ENCODE measurements at places on chromosomes 12 and 14.

- DNase-seq = no peak
Measured at GRCh38 chr12:46783871-46784270, 41.9 kb downstream of the SLC38A4 start.

- no peak for DNase-seq
Measured at GRCh38 chr12:862303-862911, 87.1 kb downstream of the RAD52 start.

GRCh38 chr12:131118371-131118770, 164.7 kb downstream of the ADGRD1 start:
- no peak for DNase-seq

DNA sequence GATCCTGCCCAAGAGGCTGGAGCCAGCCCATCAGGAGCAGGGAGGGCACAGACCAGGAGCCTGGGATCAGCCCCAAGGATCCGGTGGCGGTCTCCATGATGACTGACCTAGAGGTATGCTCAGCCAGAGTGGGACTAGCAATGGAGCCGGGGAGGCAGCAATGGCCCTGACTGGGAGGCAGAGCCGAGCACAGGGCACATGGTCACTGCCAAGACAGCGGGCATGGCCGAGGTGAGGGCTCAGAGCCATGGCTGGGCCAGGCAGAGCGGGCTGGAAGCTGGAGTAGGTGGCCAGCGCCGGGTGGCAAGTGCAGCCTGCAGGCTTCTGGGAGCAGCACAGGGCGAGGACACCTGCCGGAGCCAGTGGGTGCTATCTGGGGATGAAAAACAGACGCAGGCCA, 259.3 kb downstream of the BCL11B start:
- no peak for DNase-seq

- no peak for DNase-seq
Measured at GRCh38 chr14:100532154-100532861, 54.9 kb downstream of the BEGAIN start.

GRCh38 chr12:100964028-100964427, 169.5 kb downstream of the ANO4 start:
- peak; percentile 7 for DNase-seq

GRCh38 chr12:104652358-104652757, 195.6 kb downstream of the CHST11 start:
- no peak for DNase-seq

GRCh38 chr14:71448431-71449315, 483.6 kb upstream of the RGS6 start:
- no peak for DNase-seq

GRCh38 chr12:63944034-63944579, 99.6 kb downstream of the SRGAP1 start:
- no peak for DNase-seq

- no peak for DNase-seq
Measured at GRCh38 chr12:9698681-9699080, 29.2 kb downstream of the CLEC2D start.

- DNase-seq = no peak
Measured at GRCh38 chr12:90181216-90181615, 472.6 kb upstream of the ATP2B1 start.

GRCh38 chr12:28083840-28084678, 106.2 kb upstream of the CCDC91 start:
- no peak for DNase-seq

- no peak for DNase-seq
Measured at GRCh38 chr14:48247977-48248376, 572.6 kb upstream of the MDGA2 start.

GRCh38 chr12:30145684-30146032, 361.9 kb upstream of the TMTC1 start:
- no peak for DNase-seq

GRCh38 chr14:33596211-33597080, 354.4 kb downstream of the EGLN3 start:
- peak; percentile 76 for DNase-seq

DNA sequence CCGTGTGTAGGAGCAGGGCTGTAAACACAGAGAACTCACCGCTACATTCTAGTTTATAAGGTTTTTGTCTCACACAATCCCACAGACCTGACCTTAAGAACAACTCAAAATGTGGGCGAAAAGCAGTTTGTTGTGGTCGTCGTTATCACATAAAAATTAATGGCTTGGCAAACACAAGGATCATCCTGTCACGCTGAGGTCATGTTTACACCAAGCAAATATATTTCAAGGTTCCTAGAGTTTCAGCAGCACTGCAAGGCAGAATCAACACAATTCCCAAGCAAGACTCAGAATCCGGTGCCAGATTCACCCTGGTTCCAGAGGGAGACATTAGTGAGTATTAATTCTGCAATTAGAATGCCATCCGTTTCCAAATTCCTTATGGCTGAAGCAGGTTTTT, 30.1 kb upstream of the MAP1LC3B2 start:
- peak; percentile 53 for DNase-seq

- peak; percentile 5 for DNase-seq
Measured at GRCh38 chr14:46279776-46280175, 371.8 kb downstream of the RPL10L start.

- DNase-seq = no peak
Measured at GRCh38 chr14:104135904-104136471, 2.4 kb upstream of the KIF26A start.

GRCh38 chr12:31843398-31844095, 114.7 kb upstream of the AMN1 start:
- no peak for DNase-seq

GRCh38 chr14:49194067-49194466, 392.1 kb downstream of the RPS29 start:
- DNase-seq = no peak

- DNase-seq = no peak
Measured at GRCh38 chr14:98951521-98952152, 320.4 kb downstream of the BCL11B start.

DNA sequence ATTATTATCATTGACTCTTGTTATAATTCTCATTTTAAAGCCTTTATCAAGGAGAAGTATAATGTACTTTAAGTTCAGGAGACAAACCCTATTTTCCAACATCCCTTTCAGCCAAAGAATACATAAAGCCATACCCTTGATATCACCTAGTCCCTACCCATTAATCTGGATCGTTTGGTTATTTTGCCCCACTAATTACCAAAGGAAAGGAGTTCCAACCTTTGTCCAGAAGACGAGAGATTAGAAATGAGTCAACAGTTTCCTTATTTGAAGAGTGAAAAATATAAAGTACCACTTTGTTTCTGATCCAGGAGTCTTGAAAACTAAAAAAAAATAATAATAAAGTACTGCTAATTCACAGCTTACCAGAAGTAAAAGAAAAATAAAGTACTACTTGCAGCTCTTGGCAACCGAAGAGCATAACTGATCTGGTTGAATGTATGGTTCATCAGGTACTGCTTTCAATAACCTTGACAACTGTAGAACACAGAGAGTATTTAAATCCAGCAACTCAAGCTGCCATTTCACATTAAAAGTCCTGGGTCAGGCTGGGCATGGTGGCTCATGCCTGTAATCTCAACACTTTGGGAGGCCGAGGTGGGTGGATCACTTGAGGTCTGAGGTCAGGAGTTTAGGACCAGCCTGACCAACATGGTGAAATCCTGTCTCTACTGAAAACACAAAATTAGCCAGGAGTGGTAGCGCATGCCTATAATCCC, 33.7 kb downstream of the LIMA1 start:
- DNase-seq = no peak

- DNase-seq = peak; percentile 14
Measured at GRCh38 chr12:62711631-62712241, 223.2 kb downstream of the PPM1H start.

GRCh38 chr12:127240249-127240929, 1026.6 kb upstream of the TMEM132C start:
- no peak for DNase-seq

GRCh38 chr12:6312529-6313325, 2.2 kb downstream of the PLEKHG6 start:
- DNase-seq = peak; percentile 63

DNA sequence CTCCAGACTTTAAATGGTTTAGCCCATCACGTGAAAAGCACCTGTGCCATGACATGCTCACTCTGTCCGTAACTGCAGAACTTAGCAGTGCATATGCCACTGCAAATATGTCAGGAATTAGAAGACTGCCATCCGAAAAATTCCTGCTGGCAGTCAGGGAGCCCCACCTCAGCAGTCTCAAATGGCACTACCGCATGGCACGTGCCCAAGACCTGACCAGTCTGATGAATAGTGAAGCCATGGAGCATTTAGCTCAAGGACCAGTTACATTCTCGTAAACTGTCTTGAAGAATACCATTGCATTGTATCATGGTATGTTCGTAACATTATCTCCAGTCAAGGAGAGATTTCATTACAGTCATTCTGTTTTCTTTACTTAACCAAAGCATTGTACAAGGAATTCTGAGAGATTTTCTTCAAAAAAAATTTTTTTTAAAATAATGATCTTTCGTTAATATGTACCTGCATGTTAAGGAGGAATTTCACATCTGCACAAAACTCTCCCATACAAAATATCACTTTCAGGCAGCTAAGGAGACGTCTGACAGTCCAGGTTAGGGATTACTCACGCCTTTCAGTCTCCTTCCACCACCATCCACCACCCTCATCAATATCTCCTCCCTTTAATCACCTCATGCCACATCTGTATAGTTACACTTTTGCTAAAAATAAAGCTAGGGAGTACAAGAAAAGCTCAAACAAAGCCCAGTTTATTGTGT, 138.5 kb downstream of the ANO2 start:
- no peak for DNase-seq

GRCh38 chr12:126492181-126492580, 1426.9 kb downstream of the AACS start:
- DNase-seq = no peak

- peak; percentile 89 for DNase-seq
Measured at GRCh38 chr12:51392556-51393237, 1.5 kb upstream of the GALNT6 start.

DNA sequence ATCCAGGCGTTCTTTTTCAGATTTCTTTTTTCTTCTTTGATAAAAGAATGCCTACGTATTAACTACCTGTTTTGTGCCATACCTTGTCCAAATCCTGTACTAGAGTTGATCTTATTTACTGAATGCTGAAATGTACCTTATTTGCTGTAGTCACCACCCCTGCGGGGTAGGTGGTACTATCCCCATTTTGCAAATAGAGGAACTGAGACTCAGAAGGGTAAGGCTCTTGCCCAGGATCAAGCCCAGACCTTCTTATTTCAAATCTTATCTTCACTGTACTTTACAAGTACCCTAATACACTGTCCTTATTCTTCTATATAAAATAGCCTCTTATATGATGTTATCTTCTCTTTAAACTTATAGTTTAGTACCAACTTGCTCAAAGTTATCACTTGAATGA, 206.5 kb downstream of the SLC41A2 start:
- DNase-seq = no peak

DNA sequence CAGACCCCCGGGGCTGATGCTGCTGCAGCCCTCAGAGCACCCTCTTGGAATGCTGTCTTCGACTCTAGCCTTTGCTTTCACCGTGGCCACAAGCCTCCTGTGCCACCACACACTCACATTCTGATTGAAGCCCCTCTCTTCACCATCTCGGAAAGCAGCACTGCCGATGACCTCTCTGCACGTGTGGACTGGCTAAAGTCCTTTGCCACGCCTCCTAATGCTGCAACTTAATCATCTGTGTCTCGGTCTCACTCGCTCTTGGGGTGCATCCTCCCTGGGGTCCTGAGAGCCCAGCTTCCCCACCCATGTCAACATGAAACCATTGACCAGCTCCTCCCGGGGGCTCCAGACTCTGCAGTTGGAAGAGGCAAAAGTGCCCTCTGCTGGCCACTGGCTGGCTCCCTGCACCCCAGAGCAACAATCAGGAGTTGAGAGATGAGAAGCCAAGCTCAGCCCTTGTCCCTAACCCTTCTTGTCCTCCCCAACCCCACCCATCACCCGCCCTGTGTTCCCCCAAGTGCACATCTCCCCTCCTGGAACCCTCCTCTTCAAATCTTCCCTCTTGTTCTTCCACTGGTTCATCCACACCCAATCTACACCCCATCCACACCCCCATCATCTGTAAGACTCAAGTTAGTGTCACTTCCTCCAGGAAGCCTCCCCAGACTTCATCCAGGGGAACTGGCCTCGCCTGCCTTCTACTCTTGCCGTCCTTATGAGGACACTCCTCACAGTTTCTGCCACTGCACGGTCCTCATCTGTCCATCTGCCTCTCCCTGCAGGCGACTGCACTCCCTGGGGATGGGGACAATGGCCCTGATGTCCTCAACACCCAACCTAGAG, 23.6 kb upstream of the FAM181A start:
- DNase-seq = no peak

DNA sequence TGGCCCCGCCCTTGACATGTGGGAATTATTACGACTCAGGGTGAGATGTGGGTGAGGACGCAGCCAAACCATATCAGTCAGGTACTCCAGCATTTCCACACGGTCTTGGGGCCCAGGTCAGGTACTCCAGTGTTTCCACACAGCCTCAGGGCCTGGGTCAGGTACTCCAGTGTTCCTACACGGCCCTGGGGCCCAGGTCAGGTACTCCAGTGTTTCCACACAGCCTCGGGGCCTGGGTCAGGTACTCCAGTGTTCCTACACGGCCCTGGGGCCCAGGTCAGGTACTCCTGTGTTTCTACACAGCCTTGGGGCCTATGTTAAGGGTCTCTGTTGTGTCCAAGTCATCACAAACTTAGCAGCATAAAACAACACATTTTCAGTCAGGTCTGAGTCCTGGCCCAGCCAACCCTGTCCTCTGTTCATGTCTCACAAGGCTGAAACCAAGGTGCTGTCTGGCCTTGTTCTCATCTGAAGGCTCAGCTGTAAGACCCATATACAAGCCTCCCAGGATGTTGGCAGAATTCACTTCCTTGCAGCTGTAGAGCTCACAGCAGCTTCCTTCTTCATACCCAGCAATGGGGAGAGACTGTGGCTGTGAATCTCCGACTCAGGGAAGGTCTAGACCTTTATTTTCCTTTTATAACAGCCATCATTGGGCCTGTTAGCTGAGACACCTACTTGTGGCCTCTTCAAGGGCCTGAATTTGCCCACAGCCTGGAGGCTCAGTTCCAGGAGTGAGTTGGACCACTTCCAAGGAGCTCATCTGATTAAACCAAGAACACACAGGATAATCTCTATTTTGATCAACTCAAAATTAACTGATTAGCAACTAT, 107.6 kb upstream of the SFSWAP start:
- no peak for DNase-seq

GRCh38 chr14:101498526-101498860, 62.8 kb upstream of the DIO3 start:
- no peak for DNase-seq

GRCh38 chr14:32434180-32434579, 105.1 kb downstream of the AKAP6 start:
- DNase-seq = no peak

All from mesenchymal stem cell (in vitro differentiated cells and primary cell).